RKO (cell line): ENCODE measurements at places on chromosomes 16 and 17.

DNA sequence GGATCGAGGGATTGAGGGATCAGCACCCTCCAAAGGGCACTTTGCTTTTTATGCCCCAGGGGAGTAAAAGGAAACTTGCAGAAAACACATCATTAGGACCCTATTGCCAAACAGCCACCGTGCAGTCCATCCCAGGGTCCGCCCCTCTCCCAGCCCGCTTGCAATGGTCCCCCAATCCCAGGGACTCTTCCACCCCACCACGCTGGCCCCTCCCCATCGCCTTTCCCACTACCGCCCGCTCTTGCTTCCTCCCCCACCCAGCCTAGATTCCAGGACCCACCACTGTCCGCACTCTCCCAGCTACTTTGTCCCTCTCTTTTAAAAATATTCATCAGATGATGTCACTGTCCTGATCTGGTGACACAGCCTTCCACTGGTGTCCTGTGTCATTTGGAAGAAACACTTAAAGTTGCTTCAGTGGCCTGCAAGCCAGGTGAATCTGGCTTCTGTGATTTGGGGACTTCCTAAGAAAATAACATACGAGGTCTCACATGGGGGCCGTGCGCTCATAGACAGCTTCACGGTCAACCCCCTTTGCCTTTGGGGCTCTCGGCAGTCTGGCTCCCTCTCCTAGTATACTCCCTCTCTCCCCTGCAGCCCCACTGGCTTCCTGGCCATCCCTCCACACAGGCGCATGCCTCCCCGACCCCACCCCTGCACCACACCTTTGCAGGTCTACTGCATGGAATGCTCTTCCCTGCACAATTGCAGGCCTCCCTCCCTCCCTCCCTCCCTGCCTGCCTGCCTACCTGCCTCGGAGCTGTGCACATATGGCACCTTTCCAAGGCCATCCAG lies 127.9 kb downstream of the RBFOX3 start:
- DNase-seq: no peak

GRCh38 chr17:38762231-38762630 lies 9.7 kb downstream of the PSMB3 start:
- DNase-seq: no peak

DNA sequence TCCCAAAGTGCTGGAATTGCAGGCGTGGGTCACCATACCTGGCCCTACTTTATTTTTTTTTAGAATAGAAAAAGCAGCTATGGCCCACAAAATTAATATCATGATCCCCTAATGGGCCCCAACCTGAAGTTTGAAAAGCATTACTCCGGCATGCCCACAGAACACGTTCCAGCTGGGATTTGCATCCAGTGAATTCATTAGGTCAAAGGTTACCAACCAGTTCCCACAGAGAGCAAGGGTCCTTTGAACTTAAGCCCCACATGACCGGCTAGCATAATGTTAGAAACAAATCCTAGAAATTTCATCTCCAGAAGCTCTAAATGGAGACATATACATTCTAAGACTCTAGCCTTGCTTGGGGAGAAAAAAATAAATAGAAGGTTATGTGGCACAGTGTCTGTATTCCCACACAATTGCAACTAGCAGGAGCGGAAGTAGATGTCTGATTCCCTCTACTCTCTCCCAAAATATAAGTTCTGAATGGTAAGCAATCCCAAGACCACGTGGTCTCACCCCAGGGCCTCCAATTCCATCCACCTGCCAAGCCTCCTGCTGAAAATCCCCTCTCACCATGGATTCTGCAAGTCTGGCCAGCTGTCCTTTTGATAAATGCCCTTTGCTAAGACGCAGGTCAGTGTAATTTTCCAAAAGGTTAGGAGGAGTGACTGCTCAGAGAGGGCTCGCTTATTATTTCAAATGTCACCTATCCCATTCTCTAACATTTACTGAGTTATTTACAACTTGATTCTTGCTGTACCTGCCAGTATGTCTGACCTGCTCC lies 395.8 kb downstream of the NPIPA8 start:
- DNase-seq: no peak

DNA sequence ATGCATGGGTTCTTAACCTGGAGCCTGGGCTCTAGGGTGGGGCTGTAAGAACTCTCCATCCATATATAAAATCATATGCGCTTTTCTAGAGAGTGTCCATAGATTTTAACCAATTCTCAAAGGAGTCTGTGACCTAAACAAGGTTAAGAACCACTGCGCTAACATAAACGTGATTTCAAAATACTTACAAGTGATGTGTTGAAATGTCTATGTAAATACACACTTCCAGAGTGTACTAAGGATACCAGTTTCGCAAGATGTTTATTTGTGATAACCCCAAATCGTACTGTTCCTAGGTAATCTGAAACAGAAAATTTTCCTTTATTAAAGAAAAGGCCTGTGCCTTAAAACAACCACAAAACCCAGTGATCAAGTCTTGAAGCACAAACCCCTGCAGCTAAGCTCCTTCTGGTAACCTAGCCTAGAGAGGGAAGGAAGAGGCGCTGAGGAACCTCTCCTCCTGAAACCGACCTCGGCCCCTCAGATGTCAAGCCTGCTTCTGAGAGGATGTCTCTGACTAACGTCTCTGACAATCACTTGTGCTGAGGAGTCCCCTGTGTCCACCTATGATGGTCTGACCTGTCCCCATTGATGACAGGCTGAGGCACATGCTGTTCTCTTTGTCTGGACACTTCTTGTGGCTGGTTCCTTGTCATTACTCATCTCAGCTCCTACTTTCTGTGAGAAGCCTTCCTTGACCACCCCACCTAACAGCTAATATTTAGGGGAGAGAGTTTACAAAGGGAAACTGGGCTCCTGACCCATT lies 32.2 kb downstream of the SNN start:
- no peak for DNase-seq

GRCh38 chr17:28744972-28745785 lies 1.4 kb downstream of the TRAF4 start:
- peak; percentile 52 for DNase-seq

- no peak for DNase-seq
These were observed 515 bp downstream of the GFAP start for GRCh38 chr17:44914698-44915271.

GRCh38 chr16:1786242-1787055 lies 3.7 kb downstream of the NUBP2 start:
- no peak for DNase-seq

- DNase-seq: no peak
These were observed 15.3 kb downstream of the ABAT start for GRCh38 chr16:8689686-8690085.

GRCh38 chr16:85557083-85557970 lies 55.8 kb upstream of the GSE1 start:
- DNase-seq: peak; percentile 62

DNA sequence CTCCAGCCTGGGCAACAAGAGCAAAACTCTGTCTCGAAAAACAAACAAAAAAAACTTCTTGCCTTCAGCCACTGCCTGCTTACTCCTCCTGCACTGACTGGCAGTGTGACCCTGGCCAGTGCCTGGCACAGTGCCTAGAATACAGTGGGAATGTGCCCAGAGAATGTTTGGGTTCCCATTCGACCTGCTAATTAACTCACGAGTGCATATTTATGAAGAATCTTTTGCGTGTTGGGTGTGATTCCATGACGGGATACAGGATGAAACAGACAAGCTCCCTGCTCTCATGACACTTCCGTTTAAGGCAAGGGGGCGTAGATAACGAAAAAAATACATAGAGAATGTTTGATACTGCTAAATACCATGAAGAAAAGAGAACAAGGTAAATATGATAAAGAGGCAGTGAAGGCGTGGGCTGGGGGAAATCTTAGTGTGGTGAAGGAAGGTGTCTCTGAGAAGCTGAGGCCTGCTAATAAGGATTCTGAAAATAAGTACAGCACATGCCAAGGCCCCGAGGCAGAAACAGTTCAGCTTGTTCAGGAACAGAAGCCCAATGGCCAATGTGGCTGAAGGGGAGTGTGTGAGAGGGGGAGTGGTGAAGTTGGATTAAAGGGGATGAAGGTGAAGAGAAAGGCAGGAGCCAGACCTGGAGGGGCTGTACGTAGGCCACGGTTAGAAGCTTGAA lies 4.3 kb downstream of the ABI3 start:
- DNase-seq: no peak

- no peak for DNase-seq
These were observed 364.1 kb downstream of the CPPED1 start for GRCh38 chr16:12439399-12440227.

- peak; percentile 64 for DNase-seq
These were observed 34.7 kb upstream of the RBBP6 start for GRCh38 chr16:24504472-24505345.

DNA sequence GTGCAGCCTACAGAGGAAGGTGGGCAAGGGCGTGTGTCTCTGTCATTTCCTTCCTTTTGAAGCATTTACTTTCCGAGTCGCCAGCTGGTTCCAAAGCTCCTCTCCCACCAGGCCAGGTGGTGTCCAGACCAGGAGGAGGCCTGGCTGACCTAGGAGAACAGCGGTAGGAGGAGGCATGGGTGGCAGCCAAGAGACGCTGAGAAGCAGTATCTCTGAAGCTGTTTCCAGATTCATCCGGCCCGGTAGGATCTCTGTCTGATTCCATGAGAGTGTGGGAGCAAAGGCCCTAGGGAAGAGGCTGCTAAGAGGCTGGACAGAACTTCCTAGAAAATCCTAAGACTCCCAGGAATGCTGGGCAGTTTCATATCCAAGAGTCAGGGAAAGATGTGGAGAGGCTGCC lies 20.3 kb downstream of the MEOX1 start:
- no peak for DNase-seq

DNA sequence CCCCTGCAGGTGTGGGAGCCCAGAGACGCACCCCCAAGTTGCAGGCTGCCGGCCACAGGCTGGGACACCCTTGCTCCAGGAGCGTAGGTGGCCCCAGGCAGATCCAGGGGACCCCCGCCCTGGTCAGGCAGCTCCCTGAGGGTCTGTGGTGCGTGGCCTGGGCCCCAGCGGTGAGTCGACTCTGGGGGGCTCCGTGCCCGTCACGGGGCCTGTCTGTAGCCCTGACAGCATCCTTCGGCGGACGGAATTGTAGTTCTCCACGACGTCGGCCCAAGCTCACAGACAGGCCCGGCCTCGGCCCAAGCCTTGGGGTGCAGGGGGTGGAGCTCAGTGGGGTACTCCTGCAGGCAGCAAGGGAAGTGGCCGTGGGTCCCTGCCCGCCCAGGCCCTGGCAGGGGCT lies 82.9 kb downstream of the LMF1 start:
- DNase-seq: no peak

DNA sequence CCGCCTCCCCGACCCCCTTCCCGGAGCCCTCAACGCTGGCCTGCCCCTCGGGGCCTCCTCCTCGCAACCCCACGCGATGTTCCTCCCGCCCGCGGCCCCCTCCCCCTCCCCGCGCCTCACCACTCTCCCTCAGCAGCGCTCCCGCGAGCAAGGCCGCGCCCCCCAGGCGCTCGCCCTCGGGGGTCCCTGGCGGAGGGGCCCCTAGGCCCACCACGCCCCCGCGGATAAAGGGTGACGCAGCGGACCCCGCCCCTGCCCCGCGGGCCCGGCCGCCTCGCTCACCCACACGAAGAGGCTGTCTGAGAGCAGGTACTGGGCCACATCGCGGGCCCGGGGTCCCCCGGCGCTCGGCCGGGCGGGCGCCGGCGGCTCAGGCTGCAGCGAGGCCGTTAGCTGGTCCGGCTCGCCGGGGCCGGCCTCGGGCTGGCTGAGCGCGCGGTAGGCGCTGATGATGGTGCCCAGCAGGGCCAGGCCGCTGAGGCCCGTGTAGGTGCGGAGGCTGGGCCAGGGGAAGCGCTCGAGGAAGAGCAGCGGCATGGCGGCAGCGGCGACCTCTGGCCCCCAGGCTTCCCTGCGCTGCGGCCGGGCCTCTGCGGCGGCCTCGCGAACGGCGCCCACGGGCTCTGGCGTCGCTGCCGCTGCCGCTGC lies 430 bp downstream of the AMFR start:
- peak; percentile 19 for DNase-seq

- peak; percentile 70 for DNase-seq
These were observed 526 bp downstream of the CBFB start for GRCh38 chr16:67029254-67030096.

- no peak for DNase-seq
These were observed 173.1 kb downstream of the CEP112 start for GRCh38 chr17:66018786-66019185.

GRCh38 chr16:49277766-49278566 lies 3.7 kb downstream of the CBLN1 start:
- no peak for DNase-seq

GRCh38 chr16:3065069-3065741 lies at the start of gene IL32:
TSS of gene IL32 (plus strand) at chr16:3065640. CDS start at chr16:3065812, 172 bp downstream.
- peak; percentile 66 for DNase-seq

DNA sequence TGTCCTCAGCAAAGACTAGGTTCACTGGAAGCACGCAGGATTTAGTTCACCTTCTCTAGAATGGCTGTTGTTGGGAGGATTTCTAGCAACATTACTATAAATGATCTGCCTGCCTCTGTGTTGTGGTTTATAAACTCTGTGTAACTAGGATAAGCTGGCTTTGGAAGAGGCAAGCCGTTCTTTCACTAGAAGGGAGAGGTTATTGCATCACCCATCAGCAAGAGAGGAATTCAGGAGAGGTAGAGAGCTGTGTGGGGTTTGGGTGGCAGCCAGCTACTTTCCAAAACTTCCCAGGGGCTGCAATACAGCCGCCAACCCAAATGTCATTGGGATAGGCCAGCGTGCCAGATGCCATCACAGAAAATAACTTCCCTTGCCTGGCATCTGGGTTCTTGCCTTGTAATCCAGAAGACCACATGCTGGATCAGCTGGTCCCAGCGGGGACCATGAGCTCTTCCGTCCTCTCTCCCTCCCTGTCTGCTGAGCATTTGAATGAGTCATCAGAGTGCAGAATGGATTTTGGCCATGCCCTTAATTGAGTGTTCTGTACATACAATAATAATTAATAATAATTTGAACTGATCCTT lies 95.7 kb upstream of the RBFOX1 start:
- DNase-seq: no peak

- DNase-seq: no peak
These were observed 12.3 kb downstream of the TMEM100 start for GRCh38 chr17:55710410-55710809.

DNA sequence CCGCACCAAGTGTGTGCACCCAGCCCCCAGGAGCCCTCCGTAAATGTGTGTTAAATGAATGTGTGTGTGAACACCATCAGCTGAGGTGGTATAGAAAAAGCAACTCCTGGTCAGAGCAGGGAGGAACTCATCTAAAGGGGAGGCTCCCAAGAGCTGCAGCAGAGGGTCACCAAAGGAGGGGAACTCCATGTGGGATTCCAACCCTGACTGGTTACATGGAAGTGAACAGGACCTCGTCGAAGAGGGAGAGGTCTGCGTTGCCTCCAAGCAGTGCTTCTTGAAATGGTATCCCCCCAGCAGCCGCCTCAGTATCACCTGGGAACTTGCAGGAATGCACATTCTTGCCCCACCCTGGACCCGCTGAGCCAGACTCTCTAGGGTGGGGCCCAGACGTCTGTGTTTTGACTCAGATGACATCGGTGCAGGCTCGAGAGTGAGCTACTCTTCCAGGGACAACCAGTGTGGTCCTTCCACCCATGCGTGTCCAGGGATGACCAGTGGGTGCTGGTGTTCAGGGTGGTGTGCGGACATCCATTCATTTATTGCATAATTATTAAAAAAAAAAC lies 30.8 kb downstream of the ADCY9 start:
- DNase-seq: no peak

- DNase-seq: peak; percentile 82
These were observed 21.2 kb downstream of the SMG6 start for GRCh38 chr17:2282297-2282873.

- peak; percentile 57 for DNase-seq
These were observed 24.5 kb downstream of the TRPV2 start for GRCh38 chr17:16439811-16440351.

GRCh38 chr17:27457731-27458523 lies 1.7 kb downstream of the KSR1 start:
- DNase-seq: peak; percentile 15
